ENCODE measurements at places on chromosomes 5 and 9. TPM values are rescaled to one million over a fixed set of nuclear protein-coding genes. Genes with fewer than 3 reads are reported as not detected.

The PCDHGC3 gene
- total RNA-seq: 51.4 TPM

GRCh38 chr9:127647451-127647850, 35.4 kb downstream of the STXBP1 start:
- no peak for DNase-seq

The CXXC5 gene
- total RNA-seq: 41.9 TPM

- DNase-seq: no peak
These were observed 161.6 kb upstream of the FBXL17 start for GRCh38 chr5:108543486-108543885.

- no peak for DNase-seq
These were observed 12.0 kb downstream of the MACROH2A1 start for GRCh38 chr5:135386886-135387628.

GRCh38 chr5:111775224-111775623, 18.2 kb upstream of the NREP start:
- DNase-seq: no peak

DNA sequence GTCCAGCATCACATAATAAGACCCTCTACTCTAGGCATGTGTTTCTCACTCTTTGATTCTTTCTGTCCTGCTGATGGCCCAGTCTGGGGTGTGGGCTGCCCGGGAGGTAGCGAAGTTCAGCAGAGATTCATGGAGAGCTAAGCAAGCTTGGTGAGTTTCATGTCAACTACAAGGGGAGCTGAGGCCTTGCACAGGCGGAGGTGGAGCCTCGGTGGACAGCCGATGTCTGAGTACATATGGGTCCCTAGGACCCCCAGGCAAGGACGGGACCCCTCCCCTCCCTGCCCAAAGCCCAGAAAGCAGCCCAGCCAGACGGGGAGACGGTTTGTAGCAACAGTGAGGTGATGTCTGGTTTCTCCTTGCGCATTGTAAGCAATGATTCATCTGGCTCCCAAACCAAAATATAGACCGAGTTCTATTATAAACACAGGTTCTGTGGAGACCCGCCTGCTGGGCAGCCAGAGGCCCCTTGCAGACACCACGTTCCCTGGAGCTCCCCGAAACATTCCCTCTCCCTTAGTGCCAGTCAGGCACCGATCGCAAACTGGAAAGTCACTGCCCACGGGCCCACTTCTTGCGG, 45.5 kb downstream of the COL27A1 start:
- no peak for DNase-seq

The CHSY3 gene
- total RNA-seq: 51.3 TPM

DNA sequence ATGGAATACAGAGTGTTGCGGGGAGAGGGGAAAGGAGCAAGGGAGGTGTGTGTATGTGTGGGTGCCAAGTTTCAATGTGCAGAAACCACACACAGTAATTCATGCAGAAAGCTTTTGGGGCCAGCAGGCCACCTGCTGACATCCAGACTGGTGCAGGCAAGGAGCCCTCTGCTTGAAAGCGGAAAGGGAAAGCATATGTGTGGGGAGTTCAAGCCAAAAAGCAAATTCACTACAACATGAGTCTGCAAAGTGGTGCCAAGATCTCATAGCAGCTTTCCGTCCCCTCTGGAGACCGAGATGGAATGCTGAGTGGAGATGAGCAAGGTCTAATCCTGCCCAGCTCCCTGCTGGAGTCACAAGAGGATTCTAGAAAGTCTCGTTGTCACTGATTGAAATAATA, 159.7 kb upstream of the VLDLR start:
- no peak for DNase-seq

The ANKRD18A gene
- total RNA-seq: not detected

The TSC1 gene
- total RNA-seq: 39.8 TPM

The PCDHB2 gene
- 1.4 TPM for total RNA-seq

- DNase-seq: no peak
These were observed 106.2 kb upstream of the EMB start for GRCh38 chr5:50547303-50547702.

Measured in ascending aorta (tissue), 2 donors.